NCI-H524 treated with DMSO at 0.1 percent for 48 hours (cell line): ENCODE measurements at places on chromosomes 6 and 20.

DNA sequence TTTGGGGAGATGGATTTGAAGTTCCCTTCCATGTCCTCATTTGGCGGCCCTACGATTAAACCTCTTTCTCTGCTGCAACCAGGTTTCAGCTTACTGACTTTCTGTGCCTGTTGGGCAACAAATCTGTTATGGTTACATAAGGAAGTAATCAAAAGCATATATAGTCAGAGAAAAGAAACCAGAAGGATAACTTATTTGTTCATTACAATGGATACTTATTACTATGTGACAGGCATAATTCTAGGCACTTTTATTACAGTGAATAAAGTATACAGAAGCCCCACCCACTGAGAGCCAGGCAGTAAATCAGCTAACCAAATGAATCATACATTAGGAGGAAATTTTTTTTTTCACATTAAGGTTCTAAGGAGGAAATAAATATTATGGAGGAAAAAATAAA is 9.6 kb upstream of the TRIM31 start:
- DNase-seq: no peak

DNA sequence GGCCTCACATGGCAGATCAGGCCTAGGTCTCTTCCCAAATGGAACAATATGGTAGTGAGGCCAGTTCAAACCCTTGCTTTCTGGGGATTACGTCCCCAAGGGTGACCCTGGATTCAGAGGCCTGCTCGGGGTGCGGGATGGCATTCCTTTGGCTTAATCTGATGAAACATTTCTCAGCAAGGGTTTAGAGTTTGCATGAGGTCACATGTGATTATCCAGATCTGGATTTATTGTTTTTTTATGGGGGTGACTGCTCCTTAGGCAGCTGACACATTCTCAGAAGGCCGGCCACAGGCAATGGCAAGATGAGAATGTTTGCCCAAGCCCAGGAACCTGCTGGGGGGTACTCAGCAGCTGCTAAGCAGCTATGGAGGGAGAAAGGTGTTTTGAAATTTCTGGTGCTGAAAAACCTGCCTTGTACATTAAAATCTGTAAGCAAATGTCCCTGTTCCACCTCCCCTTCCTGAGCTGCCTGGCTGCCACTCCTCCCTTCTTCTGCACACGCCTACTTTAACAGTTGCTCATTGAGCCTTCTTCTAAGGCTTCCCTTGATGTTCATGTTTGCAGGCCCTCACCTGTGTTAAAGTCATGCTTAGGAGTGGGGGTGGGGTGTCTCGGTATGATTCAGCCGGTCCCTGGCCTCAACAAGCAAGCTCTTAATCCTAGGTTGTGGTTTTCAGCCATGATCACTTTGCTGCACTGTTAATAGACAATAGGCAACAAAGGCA is 37.9 kb upstream of the FUCA2 start:
- DNase-seq: no peak

DNA sequence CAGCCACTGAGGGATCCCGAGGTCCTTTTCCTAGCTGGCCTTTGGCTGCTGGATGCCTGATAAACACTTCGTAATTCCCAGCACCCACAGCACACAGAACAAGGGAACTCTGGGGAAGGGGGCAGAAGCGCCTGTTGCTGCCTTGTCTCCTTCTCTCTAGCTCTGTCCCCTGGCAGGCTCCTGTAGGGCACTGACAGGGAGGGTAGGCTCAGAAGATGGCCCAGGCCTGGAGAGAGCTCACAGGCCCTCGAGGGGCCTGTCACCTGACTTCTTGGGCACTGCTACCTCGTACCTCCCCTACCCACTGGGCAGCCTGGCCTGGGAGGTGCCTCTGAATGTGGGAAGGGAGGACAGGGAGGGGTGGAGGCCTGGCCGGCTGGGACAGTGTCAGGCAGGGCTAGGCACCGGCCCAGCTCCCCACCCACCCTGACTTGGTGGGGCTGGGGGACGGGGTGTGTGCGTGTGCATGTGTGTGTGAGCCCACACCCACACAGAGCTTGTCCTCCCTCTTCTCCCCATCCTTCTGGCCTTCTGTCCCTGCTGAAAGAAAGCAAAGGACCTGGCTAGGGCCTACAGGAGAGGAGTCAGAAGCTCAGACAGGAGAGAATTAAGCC is 18.1 kb downstream of the C6orf132 start:
- DNase-seq: no peak

GRCh38 chr6:88975369-88975768 is 12.0 kb upstream of the RNGTT start:
- no peak for DNase-seq

DNA sequence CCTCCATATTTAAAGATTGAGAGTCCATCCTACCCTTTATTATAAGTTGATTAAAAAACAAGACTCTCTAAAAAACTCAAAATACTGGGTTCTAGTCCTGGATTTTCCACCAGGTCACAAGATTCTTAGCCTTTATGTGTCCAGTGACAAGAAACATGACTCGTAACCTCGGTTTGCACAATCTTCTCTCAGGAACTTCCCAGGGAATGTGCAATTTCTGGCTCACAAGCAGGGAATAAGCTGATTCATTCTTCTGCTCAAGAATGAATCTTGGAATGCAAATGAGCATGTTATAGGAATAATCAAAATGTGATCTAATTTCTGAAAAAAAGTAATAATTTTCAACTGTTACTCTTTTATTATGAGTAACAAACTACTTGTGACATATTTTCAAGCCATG is 45.1 kb downstream of the OGFRL1 start:
- no peak for DNase-seq

DNA sequence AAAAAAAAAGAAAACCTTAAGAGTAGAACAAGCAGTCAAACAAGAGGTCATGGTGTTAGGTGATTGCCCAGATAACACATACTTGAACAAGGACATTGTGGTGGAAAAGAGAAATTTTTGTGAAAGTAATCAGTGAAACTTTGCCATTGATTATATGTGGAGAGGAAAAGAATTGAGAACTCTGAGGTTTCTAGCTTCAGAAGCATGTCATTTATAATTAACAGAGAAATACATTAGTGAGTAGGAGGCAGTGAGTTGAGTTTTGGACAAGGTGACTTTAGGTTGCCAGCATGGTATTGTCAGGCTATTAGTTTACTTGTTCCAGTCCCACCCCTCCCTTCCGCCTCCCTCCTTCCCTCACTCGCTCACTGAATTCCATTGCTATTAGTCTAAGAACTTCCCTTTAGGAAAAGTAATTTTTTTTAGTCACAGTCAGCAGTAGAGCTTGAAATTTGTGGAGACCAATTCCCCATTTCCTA is 17.2 kb downstream of the TAB2 start:
- no peak for DNase-seq
